Stimulated activated naive B cell treated with anti-CD40 and anti-IgM and Interleukin-4, amounts not matched to agents 10 μg/mL and 1 μg/mL and 100 μg/mL, for 72 hours (primary cell): ENCODE measurements at places on chromosomes 16 and 17.
A peak's percentile ranks its signal among the peaks of the same experiment; 100 is the strongest.

DNA sequence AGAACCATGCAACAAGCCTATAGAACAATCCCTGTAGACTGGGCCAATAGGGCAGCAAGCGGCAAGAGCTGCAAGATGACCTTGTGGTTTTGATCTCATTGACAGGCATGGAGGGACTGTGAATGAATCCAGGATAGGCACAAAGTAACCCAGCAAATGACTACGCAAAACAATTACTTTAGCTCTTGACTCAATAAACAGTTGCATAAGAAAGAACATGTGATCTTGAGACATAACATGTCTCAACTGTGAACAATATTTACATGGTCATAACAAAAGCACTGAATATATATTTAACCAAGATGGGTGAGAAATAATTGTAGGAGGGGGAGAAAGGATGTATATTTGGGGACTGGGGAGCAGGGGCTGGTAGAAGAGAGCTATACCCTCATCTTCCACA lies 313.7 kb upstream of the CDH5 start:
- no peak for DNase-seq

DNA sequence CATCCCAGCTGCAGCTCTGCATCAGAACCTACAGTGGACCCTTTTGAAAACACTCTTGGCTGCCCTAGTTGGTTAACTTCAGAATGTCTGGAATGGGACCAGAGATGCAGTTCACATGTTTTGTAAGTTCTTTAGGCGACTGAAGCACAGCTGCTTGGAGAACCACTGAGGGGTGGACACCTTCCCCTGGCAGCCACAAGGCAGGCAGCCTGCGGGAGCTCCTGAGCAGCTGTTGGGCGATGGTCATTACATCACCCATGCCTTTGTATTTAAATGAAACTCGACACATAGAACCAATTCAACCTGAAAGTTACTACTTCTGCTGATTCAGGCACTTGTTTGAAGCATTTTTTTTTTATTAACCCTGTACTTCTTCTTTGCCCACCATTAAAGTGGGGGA lies 151.5 kb downstream of the LGALS9B start:
- no peak for DNase-seq

GRCh38 chr17:42918902-42919521 lies 18.4 kb downstream of the G6PC1 start:
- DNase-seq = no peak

DNA sequence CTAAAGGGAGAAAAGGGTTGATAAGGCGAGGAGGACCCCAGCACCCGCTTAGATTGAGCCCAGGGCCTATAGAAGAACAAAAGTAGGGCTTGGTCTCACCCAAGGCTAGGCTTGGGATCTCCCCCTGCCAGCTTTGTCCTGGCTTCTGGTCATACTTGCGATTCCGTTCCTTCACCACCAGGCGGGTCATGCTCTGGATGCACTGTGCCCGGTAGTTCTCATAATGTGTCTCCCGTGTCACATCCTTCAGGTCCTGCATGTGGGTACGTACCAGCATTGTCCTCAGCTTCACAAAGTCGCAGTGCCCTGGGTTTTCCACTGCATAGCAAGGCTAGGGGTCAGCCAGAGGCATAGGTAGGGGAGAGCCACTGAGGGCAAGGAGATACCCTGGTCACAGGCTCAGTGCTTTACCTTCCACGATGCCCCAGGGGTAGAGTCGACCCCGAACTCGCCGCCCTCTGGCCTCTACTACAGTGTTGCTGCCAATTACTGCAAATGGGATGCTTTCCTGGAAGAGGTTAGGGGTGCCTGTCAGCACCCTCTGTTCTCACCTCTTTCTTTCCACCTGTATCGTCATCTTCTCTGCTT lies 6.5 kb upstream of the MTMR4 start:
- no peak for DNase-seq

- no peak for DNase-seq
Observed at GRCh38 chr16:21637032-21637968, 15.1 kb downstream of the IGSF6 start.

- DNase-seq = no peak
Observed at GRCh38 chr16:53996961-53997360, 289.6 kb downstream of the IRX3 start.

- DNase-seq = no peak
Observed at GRCh38 chr17:77451245-77451893, 310.6 kb downstream of the SEC14L1 start.

GRCh38 chr17:63785556-63785955 lies 11.6 kb downstream of the DDX42 start:
- no peak for DNase-seq

GRCh38 chr17:75652934-75653549 lies 13.9 kb downstream of the RECQL5 start:
- no peak for DNase-seq

- DNase-seq = no peak
Observed at GRCh38 chr16:69626256-69626655, 60.5 kb downstream of the NFAT5 start.

DNA sequence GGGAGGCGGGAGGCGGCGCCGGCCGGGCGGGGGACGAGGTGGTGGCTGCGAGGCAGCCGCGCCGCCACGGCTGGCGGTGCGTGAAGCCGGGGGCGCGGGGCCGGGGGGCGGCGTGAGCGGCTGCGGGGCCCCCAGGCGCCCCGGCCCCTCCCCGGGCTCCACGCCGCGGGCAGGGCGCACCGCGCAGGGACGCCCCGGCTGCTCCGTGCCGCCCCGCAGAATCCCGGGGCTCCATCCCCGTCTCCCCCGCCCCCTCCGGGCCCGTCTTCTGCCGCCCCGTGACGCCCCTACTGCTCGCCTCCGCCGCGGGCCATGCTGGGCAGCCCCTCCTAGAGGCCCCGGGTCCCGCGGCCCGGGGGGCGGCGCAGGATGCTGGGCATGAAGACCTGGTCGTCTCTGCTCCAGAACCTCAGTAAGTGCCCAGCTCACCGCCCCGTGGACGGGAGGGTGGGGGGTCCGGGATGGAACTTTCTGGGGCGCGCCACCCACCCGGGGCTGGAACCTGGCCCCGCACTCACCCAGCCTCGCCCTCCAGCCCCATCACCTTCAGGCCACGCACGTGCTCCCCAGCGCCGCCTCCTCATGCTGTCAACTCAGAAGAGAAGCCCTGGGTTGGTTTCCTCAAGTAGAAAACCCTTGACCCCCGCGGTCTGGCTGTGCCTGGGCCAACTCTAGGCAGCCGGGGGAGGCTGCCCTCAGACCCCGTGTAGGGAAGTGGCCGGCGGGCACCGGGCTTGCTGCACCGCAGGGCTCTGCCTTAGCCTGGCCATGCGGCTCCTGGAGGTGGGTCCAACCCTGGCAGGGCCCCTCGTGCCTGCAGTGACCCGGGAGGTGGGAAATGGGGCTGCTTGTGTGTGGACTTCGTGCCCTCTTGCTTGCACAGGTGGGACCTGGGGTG lies 150.2 kb upstream of the GSE1 start:
- no peak for DNase-seq

DNA sequence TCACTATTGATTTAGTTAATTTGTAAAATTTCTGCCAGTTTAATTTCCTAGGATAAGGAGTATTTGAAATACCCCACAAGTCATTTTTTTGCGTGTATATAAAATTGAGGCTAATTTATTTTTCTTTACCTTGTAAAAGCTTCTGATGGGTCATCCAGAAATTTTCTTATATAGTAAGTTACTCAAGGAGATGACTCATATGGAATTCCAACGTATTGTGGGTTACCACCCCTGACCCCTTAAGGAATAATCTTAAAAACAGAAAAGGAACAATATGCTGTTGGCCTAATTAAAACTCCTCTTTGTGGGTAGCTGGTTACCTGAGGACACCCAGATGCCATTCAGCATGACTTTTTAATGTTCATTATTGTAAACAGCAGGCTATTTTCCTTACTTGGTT lies 13.6 kb downstream of the HEATR6 start:
- no peak for DNase-seq

DNA sequence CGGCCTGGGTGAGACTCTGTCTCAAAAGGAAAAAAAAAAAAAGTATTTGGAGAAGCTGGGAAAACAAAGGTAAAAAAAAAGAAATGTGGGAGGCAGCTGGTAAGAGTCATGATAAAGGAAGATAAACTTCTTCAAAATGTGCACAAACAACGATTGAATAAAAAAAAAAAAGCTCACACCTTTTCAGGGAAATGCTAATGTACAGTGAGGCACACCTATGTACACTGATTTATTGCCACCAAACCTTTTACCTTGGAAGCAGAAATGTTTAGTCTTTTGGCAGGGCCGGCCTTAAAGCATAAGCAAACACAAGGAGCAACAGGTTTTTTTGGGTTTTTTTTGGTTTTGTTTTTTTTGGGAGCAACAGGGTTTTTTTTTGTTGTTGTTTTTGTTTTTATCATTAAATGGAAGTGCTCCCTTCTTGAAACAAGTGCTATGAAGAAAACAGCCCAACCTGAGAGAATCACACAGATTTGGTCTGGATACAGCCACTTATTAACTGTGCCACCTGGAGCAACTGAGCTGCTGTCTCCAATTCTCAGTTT lies 29.8 kb upstream of the KCNJ2 start:
- DNase-seq = no peak

DNA sequence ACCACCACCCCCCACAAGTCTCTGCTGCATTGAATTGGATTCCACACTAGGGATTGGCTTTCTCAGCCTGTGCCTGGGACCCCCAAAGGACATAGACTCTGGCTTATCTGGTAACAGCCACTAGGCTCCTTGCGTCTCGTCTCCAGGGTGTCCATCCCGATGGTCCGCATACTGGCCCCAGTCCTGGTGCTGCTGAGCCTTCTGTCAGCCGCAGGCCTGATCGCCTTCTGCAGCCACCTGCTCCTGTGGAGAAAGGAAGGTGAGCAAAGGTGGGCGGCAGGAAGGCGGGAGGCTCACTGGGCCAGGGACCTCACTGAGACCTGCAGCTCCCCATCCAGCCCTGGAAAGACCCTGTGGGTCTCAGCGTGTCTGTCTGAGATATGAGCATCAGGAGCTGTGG lies 8.1 kb downstream of the CD300LG start:
- DNase-seq = no peak

DNA sequence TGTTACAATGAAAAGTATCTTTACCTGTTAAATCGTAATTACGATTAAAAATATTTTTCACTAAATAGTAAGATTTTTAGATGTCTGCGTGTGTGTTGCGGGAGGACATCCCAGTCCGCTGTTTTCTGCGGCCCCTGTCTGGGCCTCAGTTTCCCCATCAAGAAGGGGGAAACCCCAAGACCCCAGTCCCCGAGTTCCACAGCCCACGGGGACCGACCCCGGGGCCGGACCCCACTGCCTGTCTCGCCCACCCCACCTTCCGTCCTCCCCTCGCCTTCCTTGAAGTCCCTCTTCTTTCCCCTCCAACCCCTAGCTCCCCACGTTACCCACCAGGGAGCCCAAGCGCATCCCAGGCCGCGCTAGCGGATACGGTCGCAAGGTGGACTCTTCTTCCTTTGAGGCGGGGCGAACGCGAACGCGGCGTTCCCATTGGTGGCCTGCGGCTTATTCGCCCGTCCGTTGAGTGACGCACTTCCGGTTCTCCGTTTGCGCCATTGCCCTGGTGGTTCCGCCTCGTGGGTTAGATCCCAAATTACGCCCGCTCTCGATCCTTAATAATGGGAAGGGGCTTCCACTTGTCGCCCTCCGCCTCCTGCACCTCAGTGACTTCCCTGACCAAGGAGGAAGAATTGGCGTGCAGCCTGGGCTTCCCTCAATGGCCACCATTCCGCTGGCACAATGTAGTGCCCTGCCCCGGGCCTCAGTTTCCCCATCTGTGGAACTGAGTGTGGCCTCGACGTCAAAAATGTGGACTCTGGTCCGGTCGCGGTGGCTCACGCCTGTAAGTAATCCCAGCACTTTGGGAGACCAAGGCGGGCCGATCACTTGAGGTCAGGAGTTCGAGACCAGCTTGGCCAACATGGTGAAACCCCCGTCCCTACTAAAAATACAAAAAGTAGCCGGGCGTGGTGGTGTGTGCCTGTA lies at the start of gene NSMCE1:
TSS of gene NSMCE1 (minus strand) at position 397 of the 924 bp plus-strand sequence. CDS start 11,202 bp downstream, outside the sequence.
- DNase-seq = peak; percentile 95

DNA sequence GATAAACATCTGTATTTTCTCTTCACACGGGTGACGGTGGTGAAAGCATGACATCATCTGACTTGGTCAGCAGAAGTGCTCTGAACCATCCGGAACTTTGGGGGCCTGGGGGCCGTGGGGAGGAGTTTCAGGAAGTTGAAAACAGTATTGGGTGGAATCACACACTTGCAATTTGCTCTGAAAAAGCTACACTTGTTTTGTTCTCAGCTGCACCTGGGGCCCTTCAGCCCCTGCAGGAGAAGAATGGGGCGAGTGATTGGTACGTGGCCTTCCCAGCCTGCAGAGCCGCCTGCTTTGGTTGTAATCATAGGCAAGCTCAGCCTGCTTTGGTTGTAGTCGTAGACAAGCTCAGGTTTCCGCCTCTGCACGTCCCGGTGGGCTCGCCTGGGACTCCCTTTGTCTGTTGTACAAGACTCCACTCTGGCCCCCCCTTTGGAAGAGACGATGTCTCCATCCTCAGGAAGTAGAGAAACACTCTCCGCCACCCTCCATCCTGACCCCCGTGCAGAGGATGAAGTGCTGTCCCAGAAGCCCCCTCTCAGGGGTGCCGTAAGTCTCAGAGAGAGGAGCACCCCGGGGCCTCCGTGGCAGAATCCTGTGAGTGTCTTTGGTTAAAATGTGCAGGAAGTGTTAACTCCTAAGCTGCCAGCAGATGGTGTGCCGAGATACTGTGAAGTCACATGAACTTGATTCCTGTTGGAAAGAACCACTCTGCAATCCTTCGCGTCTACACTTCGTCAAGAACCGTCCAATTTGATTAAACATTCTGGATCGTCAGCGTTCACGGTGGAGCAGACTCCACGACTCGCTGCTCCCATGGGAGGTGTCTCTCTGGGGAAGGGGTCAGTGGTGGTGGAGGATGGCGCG lies 5.4 kb downstream of the BANP start:
- DNase-seq = peak; percentile 72

- no peak for DNase-seq
Observed at GRCh38 chr16:7227229-7227721, 105.4 kb upstream of the RBFOX1 start.

DNA sequence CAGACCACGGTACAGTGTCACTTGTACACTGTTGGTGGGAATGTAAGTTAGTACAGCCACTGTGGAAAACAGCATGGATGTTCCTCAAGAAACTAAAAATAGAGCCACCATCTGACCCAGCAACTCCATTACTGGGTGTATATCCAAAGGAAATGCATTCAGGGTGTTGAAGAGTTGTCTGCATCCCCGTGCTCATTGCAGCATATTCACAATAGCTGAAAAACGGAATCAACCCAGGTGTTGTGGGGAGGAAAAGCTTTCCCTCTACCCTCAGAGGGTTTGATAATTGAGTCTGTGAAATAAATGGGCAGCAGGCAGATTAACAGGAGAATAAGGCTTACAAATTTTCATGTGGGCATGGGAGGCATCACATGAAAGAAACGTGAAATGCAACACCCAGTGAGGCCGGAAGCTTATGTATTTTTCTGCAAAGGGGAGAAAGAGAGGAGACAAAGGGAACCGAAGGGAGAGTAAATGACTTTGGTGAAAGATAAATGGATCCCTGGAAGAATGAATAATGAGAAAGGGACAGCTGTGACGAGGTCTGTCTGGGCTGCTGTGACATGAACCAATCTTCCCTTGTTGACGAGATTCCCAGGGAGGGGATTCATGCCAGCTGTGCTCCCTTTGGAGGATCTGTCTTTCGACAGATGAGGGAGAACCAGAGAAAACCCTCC lies 106.2 kb downstream of the KCNJ12 start:
- DNase-seq = no peak

GRCh38 chr17:60525328-60525684 lies 736 bp downstream of the APPBP2 start:
- DNase-seq = no peak

GRCh38 chr16:16867973-16868372 lies 489.0 kb downstream of the NPIPA7 start:
- no peak for DNase-seq

GRCh38 chr16:66007717-66008116 lies 358.8 kb upstream of the CDH5 start:
- DNase-seq = no peak
